Stimulated activated CD8-positive, alpha-beta memory T cell treated with anti-CD3 and anti-CD28 coated beads, Interleukin-2, amount 100 ng/mL, for 1 hour (primary cell): ENCODE measurements at places on chromosomes 6 and 20.

- no peak for DNase-seq
Observed at GRCh38 chr6:157449610-157450009, 68.6 kb downstream of the ZDHHC14 start.

- no peak for DNase-seq
Observed at GRCh38 chr6:51654647-51655046, 432.8 kb downstream of the PKHD1 start.

- peak; percentile 21 for DNase-seq
Observed at GRCh38 chr20:35463455-35464300, 8.3 kb downstream of the CEP250 start.

GRCh38 chr6:41957117-41957516, 15.5 kb upstream of the CCND3 start:
- DNase-seq, result no peak

DNA sequence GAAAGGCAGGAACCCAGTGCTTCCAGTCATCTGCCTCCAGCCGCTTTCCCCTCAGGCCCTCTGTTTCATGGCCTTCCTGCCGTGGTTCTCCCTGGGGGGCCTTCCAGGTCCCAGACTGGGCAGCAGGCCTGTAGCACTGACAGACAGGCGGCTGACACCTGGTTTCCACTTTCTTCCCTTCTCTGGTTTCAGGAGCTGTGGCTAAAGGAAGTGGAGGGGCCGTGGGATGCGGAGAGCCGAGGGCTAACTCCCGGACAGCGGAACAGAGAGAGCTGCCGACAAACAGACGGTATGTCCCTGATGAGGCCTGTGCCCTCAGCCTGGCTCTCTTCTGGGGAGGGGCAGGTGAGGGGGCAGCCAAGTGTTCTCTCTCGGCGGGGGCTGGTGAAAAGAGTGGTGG, 12.5 kb downstream of the LRRC73 start:
- no peak for DNase-seq

GRCh38 chr6:132669690-132670291, 10.8 kb upstream of the TAAR1 start:
- DNase-seq, result no peak

DNA sequence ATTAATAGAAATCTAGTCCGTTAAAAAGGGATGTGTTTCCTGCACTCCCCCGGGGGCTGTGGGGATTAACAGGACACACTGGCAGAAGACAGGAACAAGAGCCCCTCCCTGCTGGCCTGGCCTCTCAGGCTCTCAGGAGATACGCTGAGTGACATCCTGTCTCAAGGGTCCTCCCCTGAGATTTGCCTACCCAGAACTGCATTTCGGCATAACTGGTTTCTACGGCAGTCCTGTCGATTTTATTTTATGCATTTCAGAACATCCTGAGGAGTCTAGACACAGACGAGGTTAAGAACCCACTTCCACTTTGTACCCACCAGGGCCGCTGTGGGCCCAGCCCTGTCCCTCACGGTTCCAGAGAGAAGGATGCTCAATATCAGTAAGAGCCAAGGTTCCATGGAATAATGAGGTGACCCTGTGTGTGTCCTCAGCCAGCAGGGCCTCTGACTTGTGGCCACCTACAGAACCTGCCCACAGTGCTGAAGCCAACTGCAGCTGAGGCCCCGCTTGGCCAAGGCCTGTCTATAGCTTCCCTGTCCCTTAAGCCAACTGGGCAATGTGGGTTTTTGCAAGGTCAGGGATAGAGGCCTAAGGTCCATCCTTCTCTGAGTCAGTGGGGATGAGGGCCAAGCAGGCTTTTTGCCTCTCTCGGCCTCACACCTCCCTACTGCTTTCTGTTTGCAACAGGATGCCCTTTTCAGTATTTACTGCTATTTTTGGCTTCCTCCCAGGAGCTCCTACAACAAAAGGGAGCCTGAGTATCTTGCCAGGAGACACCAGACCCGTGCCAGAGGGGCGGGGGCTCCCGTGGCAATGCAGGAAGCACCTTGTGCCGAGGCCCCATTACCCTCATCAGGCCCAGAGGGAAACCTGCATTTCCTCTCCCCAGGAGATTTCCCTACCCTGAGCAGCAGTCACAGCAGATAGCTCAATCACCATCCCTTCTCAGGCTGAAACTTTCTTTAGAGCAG, 14.7 kb downstream of the UQCC2 start:
- DNase-seq, result no peak

GRCh38 chr20:46215913-46216707, 92.2 kb downstream of the CDH22 start:
- no peak for DNase-seq

- DNase-seq, result no peak
Observed at GRCh38 chr6:783966-784735, 91.2 kb upstream of the EXOC2 start.

DNA sequence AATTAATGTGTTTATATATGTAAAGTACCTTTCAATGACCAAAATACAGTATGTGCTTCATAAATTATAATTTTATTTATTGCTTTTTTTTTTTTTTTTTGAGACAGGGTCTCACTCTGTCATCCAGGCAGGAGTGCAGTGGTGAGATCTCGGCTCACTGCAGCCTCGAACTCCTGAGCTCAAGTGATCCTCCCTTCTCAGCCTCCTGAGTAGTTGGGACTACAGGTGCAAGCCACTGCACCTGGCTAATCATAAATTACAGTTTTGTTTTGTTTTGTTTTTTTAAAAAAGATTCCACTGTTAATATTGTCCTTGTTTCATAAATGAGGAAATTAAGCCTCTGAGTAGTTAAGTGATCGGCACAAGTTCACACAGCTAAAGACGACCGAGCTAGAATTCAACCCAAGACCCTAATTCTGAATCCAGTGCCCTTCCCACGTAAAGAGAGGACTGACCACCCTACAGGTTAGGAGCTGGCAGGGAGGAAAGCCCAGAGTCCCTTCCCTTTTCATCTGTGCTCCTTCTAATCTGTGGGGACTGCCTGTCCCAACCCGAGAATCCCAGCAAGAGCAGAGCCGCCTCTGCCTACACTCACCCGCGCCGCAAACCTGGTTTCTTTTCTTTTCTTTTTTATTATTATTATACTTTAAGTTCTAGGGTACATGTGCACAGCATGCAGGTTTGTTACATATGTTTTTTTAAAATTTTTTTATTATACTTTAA, 8.5 kb upstream of the GDF5 start:
- no peak for DNase-seq

- DNase-seq, result no peak
Observed at GRCh38 chr6:41938590-41939175, 2.9 kb downstream of the CCND3 start.

- no peak for DNase-seq
Observed at GRCh38 chr20:25277941-25278521, 30.1 kb downstream of the PYGB start.

GRCh38 chr6:47016261-47016660, 25.9 kb downstream of the ADGRF1 start:
- DNase-seq, result no peak

DNA sequence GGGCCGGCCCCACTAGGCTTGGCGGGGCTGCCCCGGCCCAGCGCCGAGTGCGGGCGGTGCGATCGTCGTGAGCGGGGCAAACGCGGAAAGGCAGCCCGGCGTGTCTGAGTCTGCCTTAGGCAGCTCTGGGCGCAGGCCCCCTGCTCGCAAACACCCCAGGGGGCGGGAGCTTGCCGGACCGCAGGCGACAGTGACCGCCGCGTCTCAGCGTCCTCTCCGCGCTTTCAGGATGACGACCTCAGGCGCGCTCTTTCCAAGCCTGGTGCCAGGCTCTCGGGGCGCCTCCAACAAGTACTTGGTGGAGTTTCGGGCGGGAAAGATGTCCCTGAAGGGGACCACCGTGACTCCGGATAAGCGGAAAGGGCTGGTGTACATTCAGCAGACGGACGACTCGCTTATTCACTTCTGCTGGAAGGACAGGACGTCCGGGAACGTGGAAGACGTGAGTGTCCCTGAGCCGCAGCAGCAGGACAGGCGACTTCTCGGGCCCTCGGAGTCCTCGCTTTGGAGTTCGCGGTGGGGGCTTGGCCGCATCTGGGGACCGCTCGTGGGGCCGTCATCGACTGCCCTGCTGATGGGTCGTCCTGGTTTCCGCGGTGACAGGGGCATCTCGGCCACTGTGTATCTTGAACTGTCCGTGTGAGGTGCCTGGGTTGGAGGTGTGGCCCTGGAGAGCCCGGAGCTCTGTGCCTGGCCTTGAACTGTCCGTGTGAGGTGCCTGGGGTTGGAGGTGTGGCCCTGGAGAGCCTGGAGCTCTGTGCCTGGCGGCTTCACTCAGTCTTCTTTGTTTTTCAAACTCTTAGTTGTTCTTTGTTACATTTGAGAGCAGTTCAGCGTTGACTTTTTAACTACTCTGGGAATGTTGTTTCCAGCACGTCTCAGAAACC, 786 bp downstream of the ADRM1 start:
- DNase-seq, result no peak

- no peak for DNase-seq
Observed at GRCh38 chr6:107237992-107238660, 122.8 kb upstream of the BEND3 start.

- DNase-seq, result no peak
Observed at GRCh38 chr6:40874495-40874894, 164.5 kb downstream of the UNC5CL start.

GRCh38 chr6:148629181-148629580, 117.6 kb upstream of the UST start:
- DNase-seq, result no peak

DNA sequence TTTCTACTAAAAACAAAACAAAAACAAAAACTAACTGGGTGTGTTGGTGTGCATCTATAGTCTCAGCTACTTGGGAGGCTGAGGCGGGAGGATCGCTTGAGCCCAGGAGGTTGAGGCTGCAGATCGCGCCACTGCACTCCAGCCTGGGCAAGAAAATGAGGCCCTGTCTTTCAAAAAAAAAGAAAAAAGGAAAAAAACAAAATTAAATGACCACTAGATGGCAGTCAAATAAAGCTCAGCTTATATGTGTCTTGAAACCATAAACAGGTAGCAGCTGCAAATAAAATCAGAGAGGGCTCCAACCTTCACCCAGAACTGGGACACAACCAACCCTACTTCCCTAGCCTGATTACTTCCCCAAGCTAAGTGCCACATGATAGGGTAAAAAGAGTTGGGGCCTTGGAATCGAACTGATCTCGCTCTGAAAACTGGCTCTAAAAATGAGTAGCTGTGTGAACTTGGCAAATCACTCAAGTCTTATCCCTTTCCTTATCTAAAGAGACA, 67.1 kb upstream of the ADGRF4 start:
- DNase-seq, result no peak

GRCh38 chr6:127190552-127190951, 72.1 kb downstream of the RSPO3 start:
- no peak for DNase-seq

DNA sequence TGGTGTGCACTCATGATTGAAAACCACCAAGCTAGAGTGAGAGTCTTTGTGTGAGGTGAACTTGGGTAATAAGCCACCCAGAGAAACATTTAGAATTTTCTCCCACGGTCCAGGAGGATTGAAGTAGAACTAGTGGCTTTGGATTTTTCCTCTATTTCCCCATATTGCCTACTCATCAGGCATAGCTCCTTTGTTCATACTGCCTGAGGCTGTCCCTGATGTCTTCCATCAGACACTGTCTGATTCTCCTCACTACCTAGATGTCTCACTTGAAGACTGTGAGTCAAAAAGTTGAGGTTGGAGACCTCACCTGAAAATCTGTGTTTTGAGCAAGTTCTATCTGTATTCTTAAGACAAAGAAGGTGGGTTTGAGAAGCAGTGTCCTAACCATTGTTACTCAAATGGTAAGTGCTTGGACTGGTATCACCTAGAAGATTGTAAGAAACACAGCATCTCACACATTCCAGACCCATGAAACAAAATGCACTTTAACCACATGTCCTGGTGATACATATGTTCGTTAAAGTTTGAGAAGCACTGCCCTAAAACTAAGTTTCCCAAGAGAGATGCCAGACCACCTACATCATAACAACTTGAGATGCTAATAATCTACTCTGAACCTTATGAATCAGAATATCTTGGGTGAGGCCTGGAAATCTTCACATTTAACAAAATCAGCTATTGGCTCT, 523.4 kb upstream of the BTBD3 start:
- DNase-seq, result no peak

DNA sequence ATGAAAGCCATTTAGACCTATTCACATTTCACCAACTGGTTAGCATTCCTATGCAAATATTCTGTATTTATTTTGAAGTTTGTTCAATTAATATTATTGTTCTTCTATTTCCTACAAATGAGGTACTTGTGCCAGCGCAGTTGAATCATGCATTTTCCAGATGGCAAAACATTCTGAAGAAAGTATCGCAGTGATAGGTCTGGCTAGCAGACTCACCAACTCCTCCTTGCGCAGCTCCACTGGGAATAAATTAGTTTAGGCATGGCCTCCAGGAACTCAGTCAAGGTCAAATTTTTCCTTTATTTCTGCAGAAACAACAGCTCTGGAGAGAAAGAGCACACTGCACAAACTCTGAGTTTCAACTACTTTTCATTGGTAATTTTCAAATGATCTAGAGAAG, 437.7 kb downstream of the COL12A1 start:
- no peak for DNase-seq

DNA sequence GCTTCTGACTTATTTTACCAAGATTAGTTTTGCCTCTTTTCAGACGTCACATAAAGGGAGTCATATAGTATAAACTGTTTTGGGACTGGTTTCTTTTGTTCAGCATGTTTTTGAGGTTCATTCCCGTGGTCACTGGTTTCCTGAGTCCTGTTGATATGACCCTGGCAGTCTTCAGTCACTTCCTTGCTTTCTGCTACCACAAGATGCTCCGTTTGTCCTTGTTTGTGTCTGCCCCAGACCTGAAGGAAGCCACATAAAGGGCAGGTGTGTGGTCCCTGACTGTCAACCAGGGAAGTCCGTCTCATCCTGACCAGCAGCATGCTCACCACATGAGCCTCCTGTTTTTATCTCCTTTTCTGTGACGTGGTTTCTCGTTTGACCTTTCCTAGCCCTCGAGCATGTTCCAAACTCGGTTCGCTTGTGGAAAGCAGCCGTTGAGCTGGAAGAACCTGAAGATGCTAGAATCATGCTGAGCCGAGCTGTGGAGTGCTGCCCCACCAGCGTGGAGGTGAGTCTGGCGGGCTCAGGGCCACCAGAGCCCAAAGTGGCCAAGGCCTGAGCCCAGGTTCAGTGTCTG, 26.1 kb upstream of the C20orf204 start:
- DNase-seq, result no peak

DNA sequence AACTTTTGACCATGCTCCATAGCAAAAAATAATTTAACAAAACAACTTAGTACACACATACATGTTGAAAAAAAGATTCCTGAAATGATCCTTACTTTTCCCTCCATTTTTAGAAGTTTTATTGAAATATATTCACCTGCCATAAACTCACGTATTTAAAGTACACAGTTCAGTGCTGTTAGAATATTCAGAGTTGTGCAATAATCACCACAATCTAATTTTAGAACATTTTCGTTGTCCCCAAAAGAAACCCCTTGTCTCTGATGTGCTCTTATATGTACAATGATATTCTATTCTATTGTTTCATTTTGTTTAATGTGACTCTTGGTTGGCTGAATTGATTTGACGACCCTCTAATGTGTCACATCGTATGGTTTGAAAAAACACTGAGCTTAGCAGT, 15.9 kb downstream of the ROS1 start:
- DNase-seq, result no peak

DNA sequence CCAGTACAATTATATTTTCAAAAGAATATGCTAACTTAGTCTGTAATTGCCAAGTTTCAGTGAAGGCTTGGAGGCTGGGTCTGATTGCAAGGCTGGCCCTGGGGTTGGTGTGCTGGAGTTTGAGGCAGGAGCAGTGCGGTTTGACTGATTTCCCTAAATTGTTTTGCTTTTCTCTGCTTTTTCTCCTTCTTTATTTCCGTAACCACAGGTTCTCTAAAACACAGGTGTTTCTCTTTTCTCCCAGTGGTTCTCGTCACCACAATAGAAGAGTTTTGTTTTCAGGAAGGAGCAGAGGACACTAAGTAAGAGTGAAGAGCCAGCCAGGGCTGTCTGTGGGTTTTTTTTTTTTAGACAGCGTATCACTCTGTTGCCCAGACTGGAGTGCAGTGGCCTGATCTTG, 8.2 kb upstream of the SNX9 start:
- DNase-seq, result no peak
